Fibroblast of lung (primary cell): ENCODE measurements at places on chromosomes 12 and 14. TPM values are rescaled to one million over a fixed set of nuclear protein-coding genes. Genes with fewer than 3 reads are reported as not detected.

CRIP2 gene
- 37.5 and 68.5 TPM in 2 replicates for total RNA-seq

HOXC9 gene
- 0.26 TPM in 1 of 2 replicates, not detected in the other for total RNA-seq

COX8C gene
- 0.33 TPM in 1 of 2 replicates, not detected in the other for total RNA-seq

LALBA gene
- not detected in 2 replicates for total RNA-seq

BCL11B gene
- total RNA-seq = under 0.01 TPM in 2 replicates

TPPP2 gene
- not detected in 2 replicates for total RNA-seq
